ENCODE measurements at places on chromosomes 12 and 14.

GRCh38 chr14:93175492-93175891 lies 9.2 kb downstream of the MOAP1 start:
- no peak for DNase-seq

GRCh38 chr12:77166696-77167095 lies 101.3 kb upstream of the E2F7 start:
- no peak for DNase-seq

- DNase-seq, result no peak
Measured at GRCh38 chr14:52360831-52361230, 46.7 kb downstream of the PTGER2 start.

DNA sequence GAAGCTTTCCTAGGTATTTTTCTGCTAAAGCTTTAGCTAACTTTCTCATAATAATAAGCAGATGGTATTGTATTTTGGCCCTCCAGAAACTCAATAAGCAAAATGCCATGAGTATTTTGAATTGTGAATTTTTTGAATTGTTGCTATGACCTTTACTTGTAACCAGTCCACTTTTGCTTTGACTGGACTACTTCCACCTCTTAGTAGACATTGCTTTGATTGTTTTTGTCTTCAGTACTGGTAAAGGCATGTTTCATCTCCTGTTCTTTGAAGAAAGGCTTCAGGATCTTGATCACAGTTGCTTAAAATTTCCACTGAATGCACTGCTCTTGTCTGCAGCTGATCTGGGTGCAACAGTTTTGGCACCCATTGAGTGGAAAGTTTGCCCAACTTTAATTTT lies 102.3 kb downstream of the TRMT5 start:
- no peak for DNase-seq

Data from glutamatergic neuron (in vitro differentiated cells).